ENCODE measurements at places on chromosomes 1 and 21.

DNA sequence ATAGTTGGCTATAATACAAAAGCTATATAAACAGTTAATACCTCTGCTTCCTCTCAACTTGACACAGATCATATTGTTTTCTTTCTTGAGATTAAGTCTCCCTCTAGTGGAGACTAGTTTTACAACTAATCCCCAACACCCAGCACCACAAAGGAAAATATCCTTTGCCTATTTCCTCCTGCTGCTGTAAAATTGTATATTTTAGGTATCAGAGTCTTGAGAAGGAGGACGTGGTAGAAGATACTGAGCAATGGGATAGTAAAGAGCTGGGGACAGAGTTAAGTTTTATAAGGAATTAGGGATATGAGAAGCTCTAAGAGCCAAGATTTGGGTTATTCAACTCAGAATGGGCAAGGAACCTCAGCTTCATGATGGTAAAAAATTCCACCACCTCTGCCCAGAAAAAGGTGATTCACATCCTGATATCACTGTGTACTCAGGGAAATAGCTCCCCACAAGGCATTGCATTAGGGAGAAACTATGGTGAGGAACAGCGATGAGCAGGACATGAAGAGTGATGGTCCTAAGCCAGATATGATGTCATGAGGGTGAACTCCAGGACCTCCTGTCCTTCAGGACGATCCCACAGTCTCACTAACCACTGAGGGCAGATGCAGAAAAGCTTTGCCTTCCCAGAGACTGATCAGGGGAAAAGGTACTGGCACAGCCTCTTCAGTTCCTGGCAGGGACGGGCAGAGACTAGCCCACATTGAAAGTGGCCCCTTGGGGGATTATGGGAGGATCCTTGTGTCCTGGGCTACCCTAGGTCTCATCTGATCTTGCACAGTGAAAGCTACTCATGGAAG lies 14.7 kb upstream of the CFAP126 start:
- no peak for DNase-seq

DNA sequence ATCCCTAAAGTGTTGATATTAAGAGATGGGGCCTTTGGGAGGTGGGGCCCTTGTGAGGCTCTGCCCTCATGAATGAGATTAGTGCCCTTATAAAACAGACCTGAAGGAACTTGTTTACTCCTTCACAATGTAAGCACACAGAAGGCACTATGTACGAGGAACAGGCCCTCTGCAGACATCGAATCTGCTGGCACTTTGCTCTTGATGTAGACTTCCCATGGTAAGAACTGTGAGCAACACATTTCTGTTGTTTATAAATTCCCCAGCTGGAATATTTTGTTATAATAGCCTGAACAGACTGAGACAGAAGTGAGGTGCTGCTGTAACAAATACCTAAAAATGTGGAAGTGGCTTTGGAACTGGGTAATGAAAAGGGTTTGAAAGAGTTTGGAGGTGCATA lies 193.2 kb downstream of the TGFB2 start:
- no peak for DNase-seq

DNA sequence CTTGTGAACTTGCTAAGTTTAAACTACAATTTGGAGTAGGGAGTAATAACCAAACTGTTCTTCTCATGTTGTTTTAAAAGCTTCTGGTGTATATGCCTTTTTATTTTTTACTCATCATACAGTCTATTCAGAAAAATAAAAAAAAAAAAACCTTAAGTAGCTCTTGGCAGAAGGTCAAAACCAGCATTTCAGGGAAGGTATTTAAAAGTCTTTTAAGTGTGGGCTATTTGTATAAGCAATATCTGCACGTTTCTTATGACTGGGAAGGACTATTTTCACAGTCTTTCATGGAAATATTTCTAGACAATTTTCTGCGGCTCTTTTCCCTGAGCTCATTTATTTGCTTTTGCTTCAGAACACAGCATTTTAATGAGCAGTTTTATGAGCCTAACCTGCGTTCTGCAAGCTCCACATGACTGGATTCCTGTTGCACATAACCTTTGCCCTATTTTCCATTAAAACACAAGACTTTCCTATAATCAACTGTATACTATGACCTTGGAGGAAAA lies 60.9 kb upstream of the C1orf105 start:
- DNase-seq = no peak

DNA sequence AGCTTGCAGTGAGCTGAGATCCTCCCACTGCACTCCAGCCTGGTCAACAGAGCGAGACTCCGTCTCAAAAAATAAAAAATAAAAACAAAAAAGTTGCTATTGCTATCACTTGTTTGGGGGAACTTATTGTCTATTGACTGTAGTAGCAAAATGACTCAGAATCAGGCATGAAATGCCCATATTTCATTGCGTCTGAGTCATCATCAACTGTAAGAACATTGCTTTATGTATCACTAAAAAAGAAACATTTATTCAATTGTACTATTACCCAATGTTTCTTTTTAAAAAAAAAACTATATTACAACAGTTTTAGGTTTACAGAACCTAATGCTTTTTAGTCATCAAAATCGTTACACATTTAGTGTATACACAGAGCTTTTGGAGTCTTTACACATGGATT lies 91.0 kb upstream of the FMN2 start:
- no peak for DNase-seq

DNA sequence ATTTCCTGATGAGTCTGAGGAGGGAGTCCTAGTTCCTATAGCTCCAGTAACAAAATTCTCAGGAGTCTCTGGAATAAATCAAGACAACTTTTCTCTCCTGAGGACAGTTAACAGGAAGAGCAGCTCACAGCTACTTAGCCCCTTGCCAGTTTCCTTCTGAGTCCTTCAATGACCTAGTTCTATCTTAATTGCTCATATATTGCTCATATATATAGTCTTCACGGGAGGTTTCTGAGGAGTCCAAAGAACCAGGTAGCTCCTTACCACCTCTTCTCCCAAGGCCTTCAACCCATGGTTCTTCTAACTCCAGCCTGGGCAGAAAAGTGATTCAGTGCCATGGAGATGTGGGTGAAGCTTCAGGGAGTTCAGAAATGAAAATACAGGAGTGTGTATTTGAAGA lies 4.6 kb downstream of the AMIGO1 start:
- DNase-seq = no peak

DNA sequence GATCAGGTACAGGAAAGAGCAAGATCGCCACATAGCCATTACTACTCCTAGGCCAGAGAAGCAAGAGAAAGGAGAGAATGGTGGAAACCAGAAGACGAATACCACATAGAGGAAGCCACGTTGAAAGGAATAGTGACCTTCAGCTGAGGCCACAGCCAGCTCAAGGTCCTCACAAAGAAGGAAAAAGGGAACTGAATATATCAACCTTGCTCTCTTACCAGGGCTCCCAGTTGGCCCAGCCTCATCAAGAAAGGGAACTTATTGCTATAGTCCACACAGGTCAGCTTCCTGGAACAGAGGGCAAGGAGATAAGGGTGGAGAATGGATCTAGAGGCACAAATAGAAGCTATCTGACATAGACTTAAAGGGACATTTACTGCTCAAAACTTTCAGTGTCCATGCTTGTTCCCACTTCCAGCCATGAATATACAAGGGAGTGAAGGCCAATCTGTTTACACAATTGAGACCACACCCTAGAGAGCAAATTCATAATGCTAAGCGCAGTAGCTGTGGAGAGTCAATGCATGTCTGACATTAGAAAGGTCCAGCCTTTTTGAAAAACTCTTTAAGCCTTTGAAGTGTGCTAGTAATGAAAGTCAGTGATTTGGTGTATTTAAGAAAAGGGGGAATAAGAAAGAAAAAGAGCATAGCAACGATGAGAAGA lies 120.7 kb upstream of the ZC3H11B start:
- DNase-seq = no peak

DNA sequence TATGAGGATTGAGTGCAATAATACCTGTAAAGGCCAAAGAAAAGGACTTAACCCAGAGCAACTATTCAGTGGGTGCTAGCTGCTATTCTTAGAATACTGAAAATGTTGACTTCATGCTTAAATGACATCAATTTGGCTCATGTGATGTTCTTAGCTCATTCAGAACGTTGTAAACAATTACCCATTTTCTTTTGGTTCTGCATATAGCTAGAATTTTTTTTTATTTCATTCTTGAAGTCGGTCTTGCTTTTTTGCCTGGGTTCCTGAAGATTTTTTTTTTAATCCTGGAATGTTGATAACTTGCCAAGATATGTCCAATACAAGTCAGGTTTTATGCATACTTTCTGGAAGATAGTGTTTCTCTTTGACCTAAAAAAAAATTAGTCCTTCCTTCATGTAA lies 772.0 kb downstream of the LTN1 start:
- DNase-seq = no peak

- no peak for DNase-seq
Observed at GRCh38 chr1:26315874-26316850, 1.6 kb upstream of the CD52 start.

DNA sequence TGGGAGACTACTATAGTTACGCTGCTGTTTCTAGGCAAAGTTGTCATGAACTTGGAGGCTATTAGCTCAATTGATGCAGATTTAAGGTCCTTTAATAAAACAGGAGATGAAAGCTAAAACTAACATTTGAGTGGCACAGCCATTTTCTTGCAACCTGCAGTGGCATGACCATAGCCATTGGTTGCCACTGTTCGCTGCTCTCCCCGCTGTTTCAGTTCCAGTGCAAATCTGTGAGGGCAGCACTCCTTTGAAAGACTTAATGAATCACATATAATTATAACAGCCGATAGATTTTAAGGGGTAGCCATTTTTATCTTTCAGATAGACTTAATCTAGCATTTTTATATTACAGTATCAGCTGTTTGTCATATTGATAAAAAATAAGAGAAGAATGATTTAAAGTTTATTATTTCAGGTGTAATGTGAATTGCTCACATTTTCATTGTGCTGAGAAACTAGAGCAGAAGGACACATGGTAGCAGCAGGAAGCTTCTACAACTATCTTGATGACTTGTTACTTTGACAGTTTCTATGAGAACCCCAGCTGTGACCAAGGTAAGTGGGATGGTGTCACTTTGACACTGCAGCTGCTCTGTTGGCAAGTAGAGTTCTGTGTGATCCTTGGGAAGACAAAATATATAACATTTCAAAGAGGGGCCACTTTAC lies 203.7 kb downstream of the PLA2G4A start:
- DNase-seq = no peak

GRCh38 chr1:99669821-99670220 lies 23.9 kb downstream of the PALMD start:
- no peak for DNase-seq

GRCh38 chr21:29288239-29288638 lies 10.5 kb upstream of the BACH1 start:
- no peak for DNase-seq

GRCh38 chr1:34946211-34946610 lies 16.8 kb upstream of the DLGAP3 start:
- DNase-seq = no peak

DNA sequence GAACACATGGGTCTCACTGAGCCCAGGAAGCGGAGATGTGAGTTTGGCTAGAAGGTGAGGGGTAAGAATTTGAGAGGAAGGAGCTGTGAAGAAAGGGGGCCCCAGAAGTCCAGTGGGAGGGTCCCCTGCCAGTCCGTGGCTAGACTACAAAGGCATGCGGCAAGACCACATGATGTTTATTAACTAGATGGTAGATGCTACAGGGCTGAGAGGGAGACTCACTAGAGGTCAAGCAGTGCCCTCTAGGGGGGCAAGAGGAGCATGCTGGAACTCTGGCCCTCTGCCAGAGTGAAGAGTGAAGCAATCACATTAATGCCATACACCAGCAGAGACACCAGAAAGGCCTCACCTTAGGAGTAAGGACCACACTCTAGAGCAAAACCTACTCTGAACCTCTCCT lies 12.2 kb downstream of the KIAA0319L start:
- no peak for DNase-seq

- no peak for DNase-seq
Observed at GRCh38 chr1:204728456-204728855, 42.9 kb upstream of the LRRN2 start.

DNA sequence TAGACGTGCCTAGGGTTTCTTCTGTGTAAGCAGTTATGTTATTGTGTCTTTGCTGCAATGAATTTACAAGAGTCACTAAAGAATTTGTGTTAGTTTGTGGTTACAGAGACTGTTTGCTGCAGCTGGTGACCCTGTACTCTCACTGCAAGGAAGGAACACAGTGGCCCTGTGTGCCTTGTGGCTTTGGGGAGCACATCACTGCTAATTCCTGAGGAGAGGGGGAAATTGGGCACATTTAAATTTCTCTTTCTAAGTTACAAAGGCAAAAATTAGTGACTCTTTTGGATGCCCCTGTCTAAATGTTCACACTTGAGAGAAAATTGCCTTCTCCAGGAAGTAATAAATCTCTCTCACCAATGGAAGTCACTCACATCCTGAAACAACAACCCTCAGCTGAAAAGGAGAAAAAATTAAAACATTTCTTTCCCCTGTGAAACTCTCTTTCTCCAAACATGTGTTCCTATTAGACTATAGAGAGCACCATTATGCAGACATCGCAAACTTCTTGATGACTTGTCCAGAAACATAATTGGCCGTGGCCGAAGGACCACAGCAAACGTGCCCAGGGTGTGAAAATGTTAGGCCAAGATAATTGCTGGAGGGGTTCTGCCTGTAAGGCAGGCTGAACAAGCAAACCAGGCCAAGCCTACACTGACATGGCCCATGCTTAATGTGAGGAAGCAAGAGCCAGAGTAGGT lies 32.3 kb upstream of the SPAG17 start:
- no peak for DNase-seq

- no peak for DNase-seq
Observed at GRCh38 chr1:217681806-217682205, 50.7 kb downstream of the SPATA17 start.

DNA sequence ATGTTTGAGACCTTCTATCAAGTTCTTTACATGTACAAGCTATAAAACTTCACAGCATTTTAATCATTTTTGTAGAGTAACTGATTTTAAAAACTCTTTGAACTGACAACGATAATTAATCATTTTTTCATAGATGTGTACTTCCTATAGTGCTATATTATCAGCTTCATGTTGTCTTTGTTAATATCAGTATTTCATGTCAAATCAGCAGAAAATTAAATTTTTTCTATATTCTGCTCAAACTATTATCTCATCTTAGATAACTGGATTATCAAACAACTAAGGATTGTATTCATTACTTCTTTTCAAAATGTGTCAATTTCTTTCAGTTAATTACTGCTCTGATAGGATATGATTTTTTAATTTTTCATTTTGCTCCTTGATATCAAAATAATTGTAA lies 214.6 kb upstream of the RGS18 start:
- DNase-seq = no peak

DNA sequence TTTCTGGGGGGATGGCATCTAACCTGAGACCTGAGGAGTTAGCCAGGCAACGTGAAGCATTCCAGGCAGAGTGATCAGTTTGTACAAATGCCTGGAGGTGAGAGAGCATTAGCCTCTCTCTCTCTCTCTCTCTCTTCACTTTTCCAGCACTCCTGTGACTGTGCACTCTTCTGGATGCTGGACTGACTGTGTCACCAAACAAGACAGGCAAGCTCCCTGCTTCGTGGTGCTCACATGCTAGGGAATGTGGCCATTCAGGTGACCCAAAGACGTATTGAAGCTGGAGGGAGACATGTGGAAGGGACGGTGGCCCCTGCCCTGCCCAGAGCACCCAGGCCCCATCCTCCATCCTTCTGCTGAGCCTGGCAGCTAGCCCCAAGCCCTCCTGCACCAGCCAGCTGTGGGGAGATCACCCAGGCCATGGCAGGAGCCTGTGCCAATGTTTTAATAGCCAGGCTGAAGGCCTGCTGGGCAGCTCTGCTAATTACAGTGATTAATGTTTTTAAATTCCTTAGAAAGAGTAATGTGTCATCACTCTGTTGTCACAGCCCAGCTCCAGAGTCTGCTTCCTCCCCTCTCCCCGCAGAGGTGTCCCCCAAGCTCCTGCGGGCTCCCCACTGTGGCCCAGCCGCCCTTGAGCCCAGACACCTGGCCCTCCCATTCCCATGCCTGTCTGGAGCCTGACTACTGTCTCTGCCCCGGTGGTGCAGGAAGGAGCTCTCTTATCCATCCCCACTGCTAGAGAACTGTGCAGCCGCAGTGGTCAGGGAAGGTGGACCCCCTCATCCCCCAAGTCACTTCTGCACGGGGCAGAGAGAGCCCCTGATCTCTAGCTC lies 48.9 kb downstream of the UBIAD1 start:
- no peak for DNase-seq

Measured in stimulated activated naive B cell treated with anti-CD40 and anti-IgM and Interleukin-4, amounts not matched to agents 10 μg/mL and 1 μg/mL and 100 μg/mL, for 72 hours (primary cell).